ENCODE measurements at places on chromosomes 5 and 9.

- DNase-seq: no peak
These were observed 96.0 kb downstream of the LIX1 start for GRCh38 chr5:97046270-97046982.

- no peak for DNase-seq
These were observed 10.9 kb downstream of the HABP4 start for GRCh38 chr9:96460882-96461281.

GRCh38 chr5:34736445-34737115 lies 80.5 kb downstream of the RAI14 start:
- no peak for DNase-seq

GRCh38 chr5:146313027-146313426 lies 25.6 kb upstream of the POU4F3 start:
- DNase-seq: no peak

DNA sequence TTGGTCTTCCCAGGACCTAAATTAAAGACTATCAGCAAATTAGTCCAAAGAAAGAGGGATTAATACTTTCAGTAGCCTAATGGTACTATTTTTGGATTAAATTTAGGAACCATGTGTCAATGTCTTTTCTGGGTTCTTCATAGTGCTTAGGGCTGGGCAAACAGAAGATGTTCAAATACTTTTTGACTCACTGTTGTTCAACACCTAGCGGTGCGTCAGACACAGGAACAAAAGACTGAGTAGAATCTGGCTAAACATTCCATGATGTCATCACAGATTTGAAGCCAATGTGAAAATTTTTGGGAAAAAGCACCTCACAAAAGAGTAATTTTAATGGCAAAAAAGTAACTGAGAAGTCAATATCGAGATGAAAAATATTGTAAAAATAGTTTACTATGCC lies 544.4 kb downstream of the EFNA5 start:
- DNase-seq: no peak

DNA sequence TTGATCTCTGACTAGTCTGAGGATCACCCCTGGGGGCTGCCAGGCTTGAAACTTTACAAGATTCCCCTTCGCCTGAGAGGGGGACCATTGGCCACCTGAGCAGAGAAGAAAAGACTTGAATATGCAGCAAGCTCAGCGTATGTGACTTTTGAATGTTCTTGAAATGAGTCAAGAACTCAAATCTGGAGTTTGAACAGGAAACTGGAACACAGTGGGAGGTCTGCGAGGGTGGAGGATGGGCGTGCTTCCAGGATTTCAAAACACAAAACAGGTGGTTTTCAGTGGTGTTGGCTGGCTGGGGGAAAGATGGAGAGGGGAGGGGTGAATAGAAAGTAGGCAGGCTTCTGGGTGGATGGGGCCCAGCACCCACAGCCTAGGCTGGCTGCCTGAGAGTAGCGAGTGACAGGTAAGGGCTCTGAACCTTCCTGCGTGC lies 40.6 kb downstream of the TMEM174 start:
- no peak for DNase-seq

DNA sequence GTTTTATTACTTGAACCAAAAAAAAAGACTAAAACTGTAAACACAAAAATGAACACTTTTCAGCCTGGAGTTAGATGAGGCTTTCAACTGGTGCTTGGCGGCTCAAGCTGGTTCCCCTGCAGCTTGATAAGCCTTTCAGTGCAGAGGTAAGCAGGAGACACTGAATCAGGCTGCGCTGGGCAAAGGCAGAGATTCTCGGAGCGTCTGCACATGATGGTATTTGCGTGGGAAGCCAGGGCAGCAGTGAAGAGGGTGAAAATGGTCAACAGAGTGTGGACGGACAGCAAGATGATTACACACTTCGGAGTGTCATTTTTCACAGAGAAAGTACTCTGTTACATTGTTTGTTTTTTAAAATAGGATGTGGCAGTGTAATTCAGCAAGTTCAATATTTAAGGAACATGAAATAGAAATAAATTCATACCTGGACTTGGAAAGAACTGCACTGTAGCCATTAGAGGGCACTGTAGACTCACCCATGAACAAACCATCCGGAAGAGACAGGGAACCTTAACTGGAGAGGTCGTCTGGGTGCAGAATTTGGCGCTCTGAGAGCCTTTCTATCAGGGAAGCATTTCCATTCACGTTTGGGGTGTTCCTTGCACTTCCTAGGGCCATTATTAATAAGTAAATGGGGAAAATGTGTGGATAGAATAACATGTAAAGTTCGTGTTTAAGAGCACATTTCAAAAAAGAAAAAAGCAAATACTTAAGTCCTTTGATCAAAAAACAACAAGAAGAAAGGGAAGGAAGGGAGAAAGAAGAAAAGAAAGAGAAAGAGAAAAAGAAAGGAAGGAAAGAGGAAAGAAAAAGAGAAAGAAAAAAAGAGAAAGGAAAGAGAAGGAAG lies 69.8 kb downstream of the ICE1 start:
- no peak for DNase-seq
